ENCODE measurements at places on chromosomes 6 and 20. TPM values are rescaled to one million over a fixed set of nuclear protein-coding genes. Genes with fewer than 3 reads are reported as not detected.

The UTRN gene
- total RNA-seq: 71.8 TPM

DNA sequence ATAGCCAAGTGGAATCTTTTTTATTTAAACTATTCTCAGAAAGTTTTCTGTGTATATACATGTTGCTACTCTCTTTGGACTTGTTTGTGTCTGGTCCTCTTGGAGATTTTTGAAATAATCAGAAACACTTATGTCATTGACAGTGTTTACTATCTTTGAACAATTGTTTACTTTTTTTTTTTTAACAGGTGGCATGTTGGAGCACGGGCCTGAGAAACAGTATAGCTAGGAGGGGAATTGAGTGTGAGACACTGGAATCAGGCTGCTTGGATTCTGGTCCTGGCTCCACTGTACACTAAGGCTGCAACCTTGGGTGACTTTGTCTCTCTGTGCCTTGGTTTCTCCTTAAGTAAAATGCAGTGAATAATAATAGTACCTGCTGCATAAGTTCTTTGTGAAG lies 279.6 kb downstream of the PRL start:
- DNase-seq: no peak

DNA sequence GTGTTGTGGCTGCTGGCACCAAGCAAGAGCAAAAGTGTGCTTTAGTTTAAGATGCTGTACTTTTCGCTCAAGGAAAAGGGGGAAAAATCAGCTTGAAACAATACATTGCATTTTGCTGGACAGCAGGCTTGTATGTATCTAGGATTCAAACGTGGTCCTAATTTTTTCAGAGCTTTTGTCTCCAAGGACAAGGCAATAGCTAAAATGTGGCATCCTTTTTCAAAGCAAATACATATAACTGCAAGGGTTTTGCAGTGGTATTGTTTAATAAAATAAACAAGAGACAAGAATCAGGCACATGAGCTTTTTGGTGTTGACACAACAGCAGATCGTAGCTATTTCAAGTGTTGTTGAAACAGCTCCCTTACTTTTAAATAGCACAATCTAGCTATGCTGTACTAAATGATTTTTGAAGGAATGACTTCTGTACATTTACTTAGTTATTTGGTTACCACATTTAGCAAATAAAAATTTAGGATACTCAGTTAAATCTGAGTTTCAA lies 137.0 kb upstream of the HEY2 start:
- no peak for DNase-seq

The PTK7 gene
- 52.3 TPM for total RNA-seq

The PNPLA1 gene
- not detected for total RNA-seq

The SIGLEC1 gene
- total RNA-seq: not detected

Measured in LHCN-M2 (cell line).